Activated CD4-positive, alpha-beta T cell treated with anti-CD3 and anti-CD28 coated beads, Interleukin-2, Interleukin-6, amounts not matched to agents 100 ng/mL and 50 ng/mL, durations not matched to agents 16 hours and 8 hours (primary cell): ENCODE measurements at places on chromosomes 3 and 15.

DNA sequence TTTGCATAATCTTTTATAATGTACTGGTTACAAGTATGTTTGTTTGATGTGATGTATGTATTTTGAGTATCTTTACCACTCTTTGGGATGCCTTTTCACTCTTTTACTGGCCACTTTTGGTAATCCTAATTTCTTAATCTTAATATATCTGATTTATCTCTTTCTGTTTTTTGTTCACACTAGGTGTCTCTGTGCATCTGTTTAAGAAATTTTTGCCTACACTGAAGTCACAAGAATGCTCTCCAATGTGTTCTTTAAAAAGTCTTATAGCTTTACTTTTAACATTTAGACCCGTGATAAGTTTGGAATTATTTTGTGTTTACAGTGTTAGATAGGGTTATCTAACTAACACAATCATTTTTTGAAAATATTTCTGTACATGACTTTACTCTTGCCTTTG lies 659.1 kb downstream of the SI start:
- DNase-seq = no peak

GRCh38 chr3:32712506-32713055 lies 27.6 kb downstream of the CNOT10 start:
- no peak for DNase-seq

DNA sequence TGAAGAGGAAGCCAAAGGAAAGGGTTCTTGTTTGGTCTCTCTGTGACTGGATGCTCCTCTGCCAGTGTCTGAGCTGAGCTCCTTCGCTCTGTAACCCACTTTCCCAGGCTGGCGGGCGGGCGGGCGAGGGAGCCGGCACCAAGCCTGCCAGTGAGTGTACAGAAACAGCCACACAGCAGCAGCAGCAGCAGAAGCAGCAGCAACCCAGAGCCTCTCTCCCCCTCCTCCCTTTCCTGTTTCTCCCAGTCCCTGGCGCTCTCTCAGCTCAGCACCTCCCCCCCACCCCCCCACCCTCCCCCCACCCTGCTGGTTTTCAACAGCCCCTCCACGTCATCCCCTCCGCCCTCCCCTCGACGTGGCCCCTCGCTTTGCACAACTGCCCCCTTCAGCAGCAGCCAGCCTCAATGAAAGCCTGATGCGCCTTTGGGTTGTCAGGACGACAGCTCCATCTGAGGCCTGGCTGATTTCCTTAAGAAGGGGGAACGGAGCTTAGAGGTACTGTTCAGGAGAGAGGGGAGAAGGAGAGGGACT lies at the start of gene LSAMP:
TSS of gene LSAMP (minus strand) at position 177 of the 531 bp plus-strand sequence.
- no peak for DNase-seq

- DNase-seq = no peak
These were observed 33.1 kb downstream of the KLF13 start for GRCh38 chr15:31359702-31360111.

- no peak for DNase-seq
These were observed 184.8 kb downstream of the LSAMP start for GRCh38 chr3:116260491-116260890.
